NCI-H1436 (cell line): ENCODE measurements at places on chromosomes 4 and X.

DNA sequence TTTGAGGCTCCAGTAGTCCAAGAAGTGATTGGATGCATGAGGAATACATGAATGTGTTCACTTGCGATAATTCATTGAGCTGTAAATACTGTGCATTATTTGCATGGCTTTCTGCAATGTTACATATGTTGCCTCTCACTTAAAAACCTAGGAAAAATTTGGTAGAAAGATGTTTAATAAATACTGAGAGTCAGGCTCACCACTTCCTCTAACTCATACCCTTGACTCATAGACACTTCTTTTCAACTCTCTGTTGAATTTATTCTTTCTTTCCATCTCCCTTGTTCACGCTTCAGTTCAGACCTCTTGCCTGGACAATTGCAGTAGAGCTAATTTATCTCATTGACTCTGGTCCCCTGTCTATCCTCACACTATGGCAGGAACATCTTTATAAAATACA is 35.8 kb upstream of the LEF1 start:
- DNase-seq = no peak

- no peak for DNase-seq
These were observed 5.6 kb downstream of the USP53 start for GRCh38 chr4:119218093-119218492.

GRCh38 chrX:19554786-19555185 is 39.5 kb upstream of the MAP3K15 start:
- DNase-seq = no peak

DNA sequence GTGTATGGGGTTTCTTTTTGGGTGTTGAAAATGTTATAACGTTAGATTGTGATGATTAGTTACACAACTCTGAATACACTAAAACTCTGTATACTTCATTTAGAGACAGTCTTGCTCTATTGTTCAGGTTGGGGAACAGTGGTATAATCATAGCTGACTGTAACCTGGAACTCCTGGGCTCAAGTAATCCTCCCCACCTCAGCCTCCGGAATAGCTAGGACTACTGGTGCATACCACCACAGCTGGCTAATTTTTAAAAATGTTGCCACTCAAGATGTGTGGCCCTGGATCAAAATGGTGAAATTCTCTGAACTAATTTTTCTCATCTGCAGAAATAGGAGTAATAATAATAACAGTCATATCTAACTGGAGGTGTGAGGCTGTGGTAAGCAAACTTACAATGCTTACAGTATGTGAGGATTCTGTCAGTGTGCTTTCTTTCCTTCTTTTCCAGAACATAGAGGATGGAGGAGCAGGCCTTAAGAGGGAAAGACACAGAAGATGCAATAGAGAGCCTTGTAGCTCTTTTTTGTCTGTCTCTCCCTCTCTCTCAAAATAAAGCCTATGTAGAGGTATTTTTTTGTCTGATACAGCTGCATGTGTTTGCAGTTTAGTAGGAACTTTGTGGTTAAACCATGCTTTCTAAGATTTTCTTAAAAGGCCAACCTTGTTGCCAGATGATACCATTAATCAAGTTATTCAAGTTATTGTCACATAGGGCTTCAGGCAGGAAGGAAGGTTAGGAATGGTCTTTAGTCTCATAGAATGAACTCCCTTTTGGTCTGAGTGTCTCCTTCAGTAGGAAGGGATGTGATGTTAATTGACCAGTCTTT is 7.5 kb downstream of the ADD1 start:
- DNase-seq = no peak

DNA sequence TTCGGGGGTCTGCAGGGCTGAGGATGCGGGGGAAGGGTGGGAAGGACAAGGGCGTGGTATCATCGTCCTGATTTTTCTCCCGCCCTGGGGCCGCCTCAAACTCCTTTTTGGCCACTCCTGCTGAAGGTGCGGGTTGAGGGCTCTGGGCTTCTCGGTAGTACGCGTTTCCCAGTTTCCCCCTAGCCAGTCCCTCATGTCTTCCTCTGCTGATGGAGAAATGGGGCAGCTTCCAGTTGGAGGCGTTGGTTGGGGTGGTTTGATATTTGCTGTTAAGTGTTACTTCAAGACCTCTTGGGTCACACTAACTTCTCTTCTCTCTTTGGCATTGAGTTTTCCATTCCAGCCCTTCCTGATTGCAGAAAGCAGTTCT is 482 bp downstream of the GSTCD start:
- peak; percentile 4 for DNase-seq

DNA sequence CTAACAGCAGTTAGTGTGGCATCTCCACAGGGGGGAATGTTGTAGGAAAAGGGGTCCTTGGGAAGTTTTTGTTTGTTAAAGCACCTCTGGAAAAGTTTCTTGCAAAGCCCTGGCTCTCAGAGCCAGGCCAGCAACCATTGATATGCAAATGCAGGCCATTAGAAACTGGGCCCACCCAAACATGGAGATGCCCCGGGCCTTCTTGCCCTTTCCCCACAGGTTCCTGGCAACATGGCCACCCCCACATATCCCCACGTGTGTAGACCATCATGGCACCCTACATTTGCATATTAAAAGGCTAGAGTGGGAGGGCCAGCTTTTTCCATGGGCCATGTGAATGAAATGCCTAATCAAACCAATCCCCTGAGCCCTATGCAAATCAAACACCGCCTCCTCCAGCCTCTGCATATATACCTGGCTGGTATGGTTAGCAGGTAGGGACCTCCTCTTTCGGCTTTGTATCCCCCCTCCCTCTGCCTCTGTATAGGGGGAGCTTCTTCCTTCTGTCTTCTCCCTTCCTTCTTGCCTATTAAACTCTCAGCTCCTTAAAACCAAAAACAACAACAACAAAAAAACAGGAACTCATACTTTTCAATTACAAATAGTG is 44.0 kb upstream of the ZCCHC13 start:
- DNase-seq = no peak

GRCh38 chr4:14222377-14223029 is 595.0 kb upstream of the BOD1L1 start:
- no peak for DNase-seq

- DNase-seq = no peak
These were observed 553 bp upstream of the MED28 start for GRCh38 chr4:17613761-17614415.

GRCh38 chrX:9997041-9997440 is 29.9 kb downstream of the CLDN34 start:
- no peak for DNase-seq

DNA sequence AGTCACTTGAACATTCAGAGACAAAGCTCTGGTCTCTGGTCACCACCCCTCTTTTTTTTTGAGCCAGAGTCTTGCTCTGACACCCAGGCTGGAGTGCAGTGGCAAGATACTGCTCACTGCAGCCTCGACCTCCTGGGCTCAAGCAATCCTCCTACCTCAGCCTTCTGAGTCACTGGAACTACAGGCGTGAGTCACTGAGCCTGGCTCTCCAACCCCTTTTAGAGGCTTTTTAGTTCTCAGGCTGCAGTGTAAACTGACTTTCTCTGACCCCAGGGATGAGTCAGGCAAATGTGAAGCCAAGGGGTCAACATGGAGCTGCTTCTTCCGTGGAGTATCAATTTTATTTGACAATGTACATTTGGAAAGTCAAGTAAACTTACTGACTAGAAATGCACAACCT is 229.2 kb downstream of the PTTG2 start:
- DNase-seq = no peak

DNA sequence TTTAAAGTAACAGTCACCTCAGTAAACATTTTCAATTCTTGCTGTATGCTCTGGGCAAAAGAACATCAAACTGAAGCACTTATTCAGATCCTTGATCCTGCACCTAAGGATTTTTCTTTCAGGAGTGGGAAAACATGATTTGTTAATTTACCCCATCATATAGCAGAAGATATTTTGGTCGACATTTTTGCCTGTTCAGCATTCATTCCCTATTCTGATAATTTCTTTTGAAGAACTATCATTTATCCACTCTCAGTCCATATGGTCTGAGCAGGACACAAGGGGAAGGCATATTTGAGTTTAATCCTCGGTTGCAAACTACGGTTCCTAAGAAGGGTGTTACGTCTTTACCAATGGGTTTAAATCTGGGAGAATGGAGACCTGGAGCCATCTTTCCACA is 1.2 kb upstream of the CLOCK start:
- DNase-seq = no peak

DNA sequence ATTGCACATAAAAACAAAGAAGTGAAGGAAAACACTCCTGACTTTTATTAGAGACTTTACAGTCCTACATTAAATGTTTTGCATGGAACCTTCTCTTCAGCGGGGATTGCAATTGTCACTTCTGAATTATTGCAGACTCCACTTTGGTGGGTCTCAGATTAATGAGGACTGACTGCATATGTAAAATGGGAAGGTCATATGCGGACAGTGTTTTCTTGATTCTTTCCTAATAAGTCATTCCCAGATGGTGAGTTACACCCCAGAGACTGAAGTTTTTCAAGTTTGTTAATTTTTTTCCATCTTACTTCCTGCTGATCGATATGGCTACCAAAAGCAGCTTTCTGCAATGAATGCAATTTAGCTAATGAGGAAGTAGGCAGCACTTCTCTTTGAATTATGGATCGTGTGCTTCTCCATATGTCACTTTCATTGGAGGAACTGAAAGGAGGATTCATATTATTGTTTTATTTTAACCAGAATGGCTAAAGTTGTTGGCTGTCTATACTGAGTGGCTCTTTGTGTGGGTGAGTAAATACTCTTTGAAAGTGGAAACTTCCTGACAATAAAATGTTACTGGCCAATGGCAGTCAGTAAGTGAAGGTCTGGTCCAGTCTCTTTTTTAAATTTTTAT is 119.3 kb upstream of the CLNK start:
- DNase-seq = no peak

GRCh38 chr4:86561256-86561655 is 32.9 kb upstream of the PTPN13 start:
- DNase-seq = no peak

DNA sequence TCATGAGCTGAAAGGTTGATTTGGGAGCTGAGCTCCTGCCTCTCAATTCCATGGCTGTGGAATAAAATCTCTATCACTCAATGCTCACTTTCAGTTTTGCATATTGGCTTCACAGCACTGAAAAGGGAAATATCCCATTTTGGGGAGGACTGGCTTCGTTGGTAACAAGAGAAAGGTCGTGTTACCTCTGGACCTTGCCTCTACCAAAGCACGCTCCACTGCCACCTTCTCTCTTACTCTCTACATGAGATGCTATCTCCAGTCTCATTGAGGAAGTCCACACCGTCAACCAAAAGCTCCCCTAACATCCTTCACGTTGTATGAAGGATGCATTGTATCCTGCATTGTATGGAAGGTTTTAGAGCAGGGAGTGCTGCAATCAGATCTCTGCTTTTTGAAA is 195.0 kb upstream of the LDB2 start:
- no peak for DNase-seq

DNA sequence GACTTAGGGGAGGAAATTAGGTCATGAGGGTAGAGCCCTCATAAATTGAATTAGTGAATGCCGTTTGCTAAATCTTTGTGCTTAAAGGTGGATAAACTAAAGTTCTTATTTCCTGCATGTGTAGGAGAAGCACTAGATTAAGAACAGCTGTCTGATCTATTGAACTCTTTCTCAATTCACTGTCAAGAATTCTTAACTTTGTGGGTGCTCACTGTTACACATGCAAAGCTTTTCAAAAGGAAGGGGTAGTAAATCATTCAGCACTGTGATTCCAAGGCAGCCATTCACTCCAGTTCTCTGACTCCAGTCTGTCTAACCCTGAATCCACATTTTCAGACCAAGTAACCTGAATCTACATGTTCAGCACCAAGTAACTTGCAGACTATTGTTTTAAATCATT is 1520.1 kb downstream of the PCDH18 start:
- DNase-seq = no peak

- no peak for DNase-seq
These were observed 13.1 kb downstream of the ZNF81 start for GRCh38 chrX:47849778-47850177.

DNA sequence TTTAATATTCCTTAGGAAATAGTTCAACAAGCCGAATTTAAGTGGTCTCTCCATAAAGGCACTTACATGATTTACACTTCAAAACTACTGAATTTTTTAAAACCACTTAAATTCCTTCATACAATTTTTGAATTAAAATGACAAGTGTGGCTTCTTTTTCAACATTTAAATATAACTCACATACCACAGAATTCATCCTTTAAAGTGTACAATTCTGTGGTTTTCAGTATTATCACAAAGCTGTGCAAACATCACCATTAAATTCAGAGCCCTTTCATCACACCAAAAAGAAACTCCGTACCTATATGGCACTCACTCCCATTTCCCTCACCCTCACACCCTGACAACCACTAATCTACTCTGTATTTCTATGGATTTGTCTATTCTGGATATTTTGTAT is 200.9 kb upstream of the MAB21L2 start:
- no peak for DNase-seq

- DNase-seq = no peak
These were observed at the start of gene STAP1 for GRCh38 chr4:67558493-67558892. Gene STAP1, plus strand, starts transcription at chr4:67558727. Its CDS starts 83 bp downstream, at chr4:67558810.

GRCh38 chrX:40100141-40100536 is 2.4 kb upstream of the BCOR start:
- DNase-seq = no peak

GRCh38 chr4:126775485-126776106 is 857.2 kb upstream of the INTU start:
- no peak for DNase-seq

DNA sequence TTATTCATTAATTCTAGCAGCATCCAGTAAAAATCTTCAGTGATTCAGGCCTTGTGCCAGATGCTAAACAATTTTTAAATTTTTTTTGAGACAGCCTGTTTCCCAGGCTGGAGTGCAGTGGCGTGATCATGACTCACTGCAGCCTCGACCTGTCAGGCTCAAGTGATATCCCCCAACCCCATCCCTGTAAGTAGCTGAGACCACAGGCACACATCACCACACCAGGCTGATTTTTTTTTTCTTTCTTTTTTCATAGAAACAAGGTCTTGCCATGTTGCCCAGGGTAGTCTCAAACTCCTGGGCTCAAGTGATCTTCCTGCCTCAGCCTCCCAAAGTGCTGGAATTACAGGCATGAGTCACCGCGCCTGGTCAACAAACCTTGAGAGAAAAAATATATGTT is 705.5 kb downstream of the ARAP2 start:
- no peak for DNase-seq

GRCh38 chr4:185359767-185360446 is 35.8 kb downstream of the LRP2BP start:
- no peak for DNase-seq

DNA sequence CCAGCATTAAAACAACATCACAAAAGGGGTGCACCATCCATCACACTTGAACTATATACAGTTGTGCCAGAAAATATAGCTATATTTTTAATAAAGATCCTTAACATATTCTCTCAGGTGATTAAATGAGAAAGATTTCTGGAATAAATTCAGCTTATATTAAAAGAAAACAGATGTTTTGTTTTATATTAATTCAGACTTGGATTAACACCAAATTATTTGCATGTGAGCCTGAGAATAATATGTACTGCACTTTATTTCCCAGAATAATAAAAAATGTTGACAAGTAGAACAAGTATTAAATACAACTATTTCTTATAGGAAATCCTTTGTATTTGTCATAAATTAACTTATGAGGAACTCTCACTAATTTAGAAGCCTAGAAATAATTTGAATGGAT is 1467.4 kb downstream of the RAPGEF2 start:
- no peak for DNase-seq

- no peak for DNase-seq
These were observed 40.4 kb downstream of the COL4A6 start for GRCh38 chrX:108397627-108398391.
